ENCODE measurements at places on chromosomes 3 and 15.

- no peak for DNase-seq
Observed at GRCh38 chr3:12367346-12367745, 78.5 kb downstream of the PPARG start.

DNA sequence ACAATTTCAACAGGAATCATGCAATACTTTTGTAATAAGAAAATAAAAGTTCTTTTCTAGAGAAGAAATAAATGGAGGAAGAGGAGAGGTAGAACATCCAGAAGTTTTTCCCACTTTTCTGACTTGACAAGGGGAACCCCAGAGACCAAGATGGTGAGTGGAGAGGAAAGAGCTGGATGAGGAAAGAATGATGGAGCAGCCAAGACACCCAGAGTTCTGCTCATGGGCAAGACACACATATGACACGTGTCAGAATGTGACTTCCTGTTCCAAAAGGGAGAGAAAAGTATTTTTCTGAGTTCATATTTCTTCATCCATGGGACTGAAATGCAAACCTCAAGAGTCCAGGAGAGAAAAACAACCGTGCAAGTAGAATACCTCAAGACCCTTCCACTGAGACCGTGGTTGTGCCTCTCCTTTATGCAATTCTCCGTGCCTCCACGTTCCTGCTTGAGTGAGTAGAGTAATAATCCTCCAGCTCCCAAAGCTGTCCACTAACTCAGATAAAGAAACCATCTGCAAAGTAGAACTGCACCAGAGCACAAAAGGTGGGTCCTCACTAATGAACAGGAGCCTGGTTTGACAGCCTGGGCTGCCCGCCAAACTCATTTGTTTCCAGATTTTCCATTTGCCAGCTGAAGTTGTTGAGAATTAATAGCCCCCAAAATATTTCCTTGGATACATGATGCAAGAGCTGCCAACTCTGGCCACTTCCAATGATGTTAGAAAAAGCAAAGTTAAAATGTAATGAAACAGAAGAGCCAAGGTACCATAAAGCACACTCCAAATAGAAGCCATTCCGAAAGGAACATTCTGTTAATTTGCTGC is 272.6 kb upstream of the IGF1R start:
- DNase-seq = no peak

DNA sequence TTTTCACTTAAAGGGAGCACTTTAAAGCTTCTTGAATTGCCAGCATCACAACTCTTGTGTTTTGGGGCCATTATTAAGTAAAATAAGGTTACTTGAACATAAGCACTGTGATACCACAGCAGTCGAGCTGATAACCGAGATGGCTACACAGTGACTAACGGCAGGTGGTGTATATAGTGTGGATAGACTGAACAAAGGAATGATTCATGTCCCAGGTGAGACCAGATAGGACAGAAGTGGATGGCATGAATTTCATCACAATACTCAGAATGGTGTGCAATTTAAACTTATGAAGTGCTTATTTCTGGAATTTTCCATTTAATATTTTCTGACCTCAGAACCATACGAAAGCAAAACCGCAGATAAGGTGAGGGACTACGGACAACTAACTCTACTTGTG is 40.2 kb downstream of the PBRM1 start:
- no peak for DNase-seq

GRCh38 chr15:42890161-42890913 is 30.2 kb downstream of the TTBK2 start:
- no peak for DNase-seq

- DNase-seq = no peak
Observed at GRCh38 chr3:174403831-174404230, 455.3 kb upstream of the NAALADL2 start.

- DNase-seq = no peak
Observed at GRCh38 chr3:14991151-14991742, 43.9 kb downstream of the NR2C2 start.

GRCh38 chr3:177978946-177979345 is 557.3 kb upstream of the KCNMB2 start:
- no peak for DNase-seq

- peak; percentile 77 for DNase-seq
Observed at GRCh38 chr15:67927501-67928168, 87.8 kb upstream of the RNU6-1 start.

GRCh38 chr3:113251817-113252216 is 40.5 kb downstream of the BOC start:
- DNase-seq = no peak

GRCh38 chr3:159776779-159777178 is 211.9 kb upstream of the IL12A start:
- no peak for DNase-seq

GRCh38 chr3:141239511-141240281 is 8.1 kb downstream of the PXYLP1 start:
- DNase-seq = no peak

- no peak for DNase-seq
Observed at GRCh38 chr3:4753073-4753691, 226.1 kb upstream of the BHLHE40 start.

GRCh38 chr15:84816694-84817465 is at the start of gene ALPK3:
TSS of gene ALPK3 (plus strand) at chr15:84817356. CDS start at chr15:84817453, 97 bp downstream.
- no peak for DNase-seq

DNA sequence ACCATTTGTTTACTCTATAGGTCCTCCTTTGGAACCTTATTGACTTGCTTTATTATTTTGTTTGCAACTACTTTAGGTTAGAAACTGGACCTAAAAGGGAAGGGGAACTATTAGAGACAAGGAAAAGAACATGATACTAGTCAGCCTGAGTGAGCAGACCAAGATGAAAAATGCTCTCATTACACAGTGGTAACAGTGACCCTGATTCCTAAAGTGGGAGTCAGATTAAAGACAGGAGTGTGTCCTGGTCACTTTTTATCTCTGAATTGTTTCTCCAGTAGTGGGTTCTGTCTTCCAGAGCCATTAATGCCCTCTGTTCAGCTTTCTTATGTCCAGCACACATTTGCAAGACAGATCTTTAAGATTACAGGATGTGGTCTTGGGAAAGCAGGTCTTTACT is 124.1 kb downstream of the TMEM108 start:
- no peak for DNase-seq

GRCh38 chr3:8709287-8709686 is 24.3 kb upstream of the CAV3 start:
- no peak for DNase-seq
